ENCODE measurements at places on chromosomes 5 and 9.

DNA sequence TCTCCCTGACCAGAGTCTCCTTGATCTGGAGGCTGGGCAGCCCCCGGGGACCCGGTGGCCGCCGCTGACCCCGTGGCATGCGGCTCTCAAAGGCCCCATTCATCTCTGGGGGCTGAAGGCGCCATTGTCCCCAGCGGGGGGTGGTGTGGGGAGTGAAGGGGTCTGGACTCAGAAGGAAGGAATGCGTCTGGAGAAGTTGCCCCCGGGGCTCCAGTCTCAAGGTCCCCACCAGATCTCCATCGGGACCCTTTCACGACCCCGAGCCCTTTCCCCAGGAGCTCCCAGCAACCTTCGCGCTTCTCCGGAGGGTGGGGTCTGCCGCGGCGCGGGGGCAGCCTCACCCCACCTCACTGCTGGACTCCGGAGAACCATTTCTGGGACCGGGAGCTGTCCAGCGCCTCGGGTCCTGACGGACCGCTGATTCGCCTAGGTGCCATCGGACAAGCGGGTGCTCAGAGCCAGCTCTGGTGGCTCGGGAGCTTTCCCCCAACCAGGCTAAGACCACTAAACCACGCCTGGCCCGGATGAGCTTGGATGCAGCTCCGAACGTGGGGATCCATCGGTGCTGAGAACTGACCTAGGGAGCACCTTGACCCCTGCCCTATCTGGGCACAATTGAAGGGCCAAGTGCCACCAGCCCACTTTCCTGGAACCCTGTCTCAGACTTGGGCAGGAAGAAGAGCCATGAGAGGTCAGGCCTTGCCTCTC, 5.1 kb upstream of the PCDH1 start:
- no peak overlapping the region for H3K4me3 ChIP-seq
- peaks cover 20% of the 10 kb centered on the region for H3K4me1 ChIP-seq
- H3K27me3 ChIP-seq: peaks cover 85% of the 10 kb centered on the region
- no peak overlapping the region for H3K27ac ChIP-seq
- no peak for DNase-seq
- H3K36me3 ChIP-seq: no peaks in the 10 kb centered on the region

GRCh38 chr5:69492923-69493395, 369 bp downstream of the OCLN start:
- peaks cover 82% of the 10 kb centered on the region for H3K27me3 ChIP-seq
- no peak overlapping the region for H3K27ac ChIP-seq

DNA sequence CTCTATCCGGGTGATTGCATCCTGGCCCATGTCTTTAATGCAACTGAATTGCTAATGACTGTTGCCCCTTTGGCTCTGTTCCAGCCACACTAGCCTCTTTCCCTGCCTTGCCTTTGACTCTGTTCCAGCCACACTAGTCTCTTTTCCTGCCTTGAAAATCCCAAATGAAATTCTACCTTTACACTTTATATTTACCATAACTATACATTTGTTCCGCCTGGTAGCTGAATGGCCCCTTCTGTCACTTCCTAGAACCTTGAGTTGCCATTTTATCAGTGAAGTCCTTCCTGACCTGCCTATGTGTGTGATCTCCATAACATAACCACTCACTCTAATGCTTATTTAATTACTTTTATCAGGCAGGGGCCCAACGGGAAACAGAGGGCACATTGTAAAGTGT, 1120.4 kb upstream of the WWC1 start:
- DNase-seq: no peak
- H3K27ac ChIP-seq: no peak overlapping the region
- H3K27me3 ChIP-seq: no peaks in the 10 kb centered on the region
- no peaks in the 10 kb centered on the region for H3K36me3 ChIP-seq

GRCh38 chr9:124389146-124389939, 25.9 kb downstream of the PSMB7 start:
- DNase-seq: no peak
- no peak overlapping the region for H3K4me3 ChIP-seq
- H3K4me1 ChIP-seq: peaks cover 38% of the 10 kb centered on the region
- H3K27ac ChIP-seq: peak overlapping the region; percentile 52

GRCh38 chr5:14365831-14366430, 215.7 kb upstream of the OTULINL start:
- H3K36me3 ChIP-seq: peaks cover 17% of the 10 kb centered on the region
- H3K27me3 ChIP-seq: no peaks in the 10 kb centered on the region
- DNase-seq: no peak

DNA sequence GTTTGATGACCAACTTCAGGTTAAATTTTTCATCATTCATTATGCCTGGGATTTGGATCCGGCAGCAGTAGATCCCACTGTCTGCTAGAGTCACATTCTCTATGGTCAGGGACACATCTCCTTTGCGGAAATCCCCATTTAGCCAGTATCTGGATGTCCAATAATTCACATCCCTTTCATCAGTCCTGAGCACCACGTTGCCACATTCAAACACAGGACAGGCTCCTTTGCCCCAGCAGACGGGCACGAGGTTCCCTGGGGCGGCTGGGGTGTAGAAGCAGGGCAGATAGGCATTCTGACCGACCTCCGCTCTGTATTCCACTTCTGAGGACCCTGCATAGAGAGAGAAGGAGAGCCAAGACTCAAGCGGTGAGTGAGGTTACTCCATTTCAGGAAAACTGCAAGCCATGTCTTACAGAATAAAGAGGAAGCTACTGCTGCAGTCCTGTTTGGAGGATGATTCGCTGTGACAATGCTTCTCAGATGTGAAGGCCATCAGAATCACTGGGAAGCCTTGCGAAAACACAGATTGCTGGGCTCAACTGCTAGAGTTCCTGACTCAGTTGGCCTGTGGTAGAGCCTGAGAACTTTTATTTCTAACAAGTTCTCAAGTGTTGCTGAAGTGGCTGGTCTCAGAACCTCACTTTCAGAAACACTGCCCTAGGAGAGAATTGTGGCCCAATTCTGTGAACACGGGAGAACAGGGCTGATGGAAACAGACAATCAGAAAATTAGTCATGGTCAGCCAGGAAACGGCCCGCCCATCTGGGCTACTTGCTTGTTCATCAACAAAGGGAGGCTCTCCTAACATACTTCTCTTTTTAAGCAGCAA, 2.0 kb downstream of the HAVCR2 start:
- H3K27me3 ChIP-seq: no peaks in the 10 kb centered on the region
- H3K4me3 ChIP-seq: no peak overlapping the region
- H3K36me3 ChIP-seq: peaks cover 6% of the 10 kb centered on the region
- DNase-seq: no peak

DNA sequence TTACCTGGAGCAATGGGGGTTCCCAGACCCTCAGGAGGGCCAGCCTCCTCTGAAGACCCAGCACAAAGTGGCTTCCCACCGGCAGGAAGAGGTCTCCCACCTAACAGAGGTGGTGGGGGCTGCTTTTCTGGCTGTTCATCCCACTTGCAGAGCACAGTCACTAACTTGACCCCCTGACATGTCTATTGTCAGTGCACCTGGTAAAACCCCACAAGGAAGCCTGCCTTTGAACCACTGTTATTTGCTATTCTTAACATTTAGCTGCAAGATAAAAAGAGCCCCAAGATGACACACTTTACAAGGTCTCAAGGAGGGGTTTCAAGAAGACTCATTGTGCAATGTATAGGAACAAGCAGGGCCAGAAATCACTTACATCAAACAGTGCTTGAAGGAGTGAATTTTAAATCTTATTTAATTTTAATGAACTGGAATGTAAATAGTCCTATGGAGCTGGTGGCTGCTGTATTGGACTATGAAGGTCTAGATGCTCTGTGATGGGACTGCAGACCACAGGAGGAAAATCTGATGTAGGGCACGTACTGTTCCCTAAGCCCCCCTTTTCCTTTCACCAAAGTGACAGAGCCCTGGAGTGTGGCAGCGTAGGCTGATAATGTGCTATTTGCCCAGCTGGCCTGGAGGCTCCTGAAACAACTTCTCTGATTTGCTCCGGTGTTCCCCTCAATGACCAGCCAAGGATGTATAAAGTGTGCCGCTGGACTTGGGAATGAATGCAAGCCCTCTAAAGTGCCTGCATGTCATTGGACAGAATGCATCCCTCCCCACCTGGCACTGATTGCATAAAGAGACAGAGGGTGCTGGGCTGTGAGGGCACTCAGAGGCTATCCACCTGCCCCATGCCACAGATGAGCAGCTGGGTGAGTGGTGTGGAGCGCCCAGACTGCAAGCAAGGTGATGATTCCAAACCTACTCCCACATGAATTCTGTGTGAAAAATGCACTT, 80.2 kb downstream of the PTPN3 start:
- H3K36me3 ChIP-seq: no peaks in the 10 kb centered on the region
- H3K27me3 ChIP-seq: peaks cover 35% of the 10 kb centered on the region

- no peak for DNase-seq
- H3K4me3 ChIP-seq: no peak overlapping the region
- H3K27me3 ChIP-seq: no peaks in the 10 kb centered on the region
- no peaks in the 10 kb centered on the region for H3K36me3 ChIP-seq
- no peak overlapping the region for H3K27ac ChIP-seq
Measured at GRCh38 chr9:121283080-121283398, 15.1 kb downstream of the GSN start.

DNA sequence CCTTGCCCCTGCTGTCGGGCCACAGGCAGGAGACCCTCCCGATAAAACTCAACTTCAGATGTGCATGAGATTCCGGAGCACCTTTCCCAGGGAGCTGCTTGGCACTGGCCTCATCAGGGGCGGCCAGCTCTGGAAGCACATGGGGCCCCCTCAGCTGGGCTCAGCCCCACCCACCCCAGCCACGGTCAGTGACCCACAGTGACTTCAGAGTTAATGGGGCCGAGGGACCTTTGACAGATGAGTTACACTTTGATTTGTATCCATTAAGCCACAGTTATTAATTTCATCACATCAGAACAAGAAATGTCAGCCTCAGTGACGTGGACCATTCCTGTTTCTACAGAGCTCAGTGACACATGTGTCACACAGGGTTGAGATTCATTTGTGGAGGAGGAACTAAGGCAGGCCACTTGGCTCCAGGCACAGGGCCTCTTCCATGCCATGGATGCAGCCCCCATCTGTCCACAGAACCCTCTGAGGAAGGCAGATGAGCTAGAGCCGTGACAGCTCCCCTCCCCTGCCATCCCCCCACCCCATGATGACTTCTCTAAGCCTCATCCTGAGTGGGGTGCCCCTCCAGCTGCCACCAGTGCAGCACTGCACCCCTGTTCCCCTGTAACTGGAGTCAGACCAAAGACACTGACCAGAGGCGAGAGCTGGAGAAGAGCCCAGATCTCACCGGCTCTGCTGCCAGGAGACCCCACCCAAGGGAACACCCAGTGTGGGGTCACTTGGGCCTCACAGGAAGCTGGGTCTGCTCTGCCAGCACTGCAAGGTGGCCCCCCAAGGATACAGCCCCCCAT, 69.4 kb upstream of the ADAMTS2 start:
- no peak for DNase-seq
- no peaks in the 10 kb centered on the region for H3K4me1 ChIP-seq
- H3K4me3 ChIP-seq: no peak overlapping the region
- peaks cover 27% of the 10 kb centered on the region for H3K27me3 ChIP-seq

DNA sequence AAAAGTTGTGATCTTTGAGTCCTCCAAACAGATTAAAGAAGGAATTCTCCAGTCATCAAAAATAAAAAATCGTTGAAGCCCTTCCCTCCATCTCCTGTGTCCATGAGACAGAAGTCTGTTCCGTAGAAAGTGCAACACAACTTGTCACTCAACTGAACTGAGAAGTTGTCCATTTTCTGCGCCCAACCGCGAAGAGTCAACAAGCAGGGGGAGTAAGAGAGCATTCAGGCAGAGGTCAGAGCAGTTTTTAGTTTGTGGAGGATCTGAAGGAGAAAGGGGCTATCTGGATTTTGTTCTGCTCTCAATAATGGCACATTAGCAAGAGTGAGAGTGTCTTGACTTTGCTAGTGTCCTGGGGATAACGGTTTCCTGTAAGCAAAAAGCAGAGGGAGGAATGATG, 303.9 kb downstream of the ICE1 start:
- H3K27me3 ChIP-seq: no peaks in the 10 kb centered on the region
- no peak for DNase-seq
- H3K27ac ChIP-seq: no peak overlapping the region
- no peaks in the 10 kb centered on the region for H3K4me1 ChIP-seq
- peaks cover 2% of the 10 kb centered on the region for H3K36me3 ChIP-seq

DNA sequence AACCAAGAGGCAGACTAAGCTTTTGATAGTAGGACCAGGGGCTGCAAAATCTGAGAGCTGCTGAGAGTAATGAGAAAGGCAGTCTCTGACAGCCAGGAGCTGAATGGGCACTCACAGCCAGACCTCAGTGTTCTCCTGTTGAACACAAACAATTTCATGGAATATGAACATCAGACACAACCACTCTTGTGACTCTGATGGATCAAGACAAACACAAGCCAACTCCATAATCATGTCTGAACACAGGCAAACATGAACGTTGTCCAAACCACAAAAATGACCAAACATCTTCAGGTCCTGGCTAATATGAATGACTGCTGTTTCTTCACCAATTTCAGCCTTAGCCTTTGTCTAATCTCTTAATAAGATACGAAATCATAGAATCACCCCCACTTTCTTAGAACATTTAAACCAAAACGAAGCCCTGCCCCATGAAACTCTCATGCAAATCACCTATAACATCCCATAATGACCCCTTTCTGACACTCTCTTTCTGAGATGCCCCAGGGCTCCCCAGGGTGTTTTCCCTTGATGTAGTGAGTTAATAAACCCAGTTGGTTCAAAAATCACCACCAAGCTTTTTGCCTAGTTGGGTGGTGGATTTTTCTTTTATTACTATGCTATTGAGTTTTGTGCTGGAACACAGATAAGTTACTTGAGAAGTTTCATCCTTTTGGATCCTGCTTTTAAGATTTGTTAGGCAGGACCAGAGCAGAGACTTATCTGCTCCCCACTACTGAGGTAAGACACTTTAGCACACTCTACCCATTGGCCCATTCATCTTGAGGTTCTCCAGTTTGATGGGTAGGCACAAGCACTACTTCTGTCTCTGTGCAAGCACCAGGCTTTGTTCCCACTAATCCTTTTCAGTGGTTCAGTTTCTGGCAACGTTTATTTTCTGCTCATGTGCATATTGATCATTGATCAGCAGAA, 5.9 kb upstream of the ERAP2 start:
- no peak for DNase-seq
- no peak overlapping the region for H3K27ac ChIP-seq
- no peaks in the 10 kb centered on the region for H3K27me3 ChIP-seq
- H3K36me3 ChIP-seq: peaks cover 2% of the 10 kb centered on the region
- H3K4me3 ChIP-seq: no peak overlapping the region
